ENCODE measurements at places on chromosomes 2 and 18.

GRCh38 chr2:61281321-61281720 lies 119.3 kb downstream of the C2orf74 start:
- no peak for DNase-seq

DNA sequence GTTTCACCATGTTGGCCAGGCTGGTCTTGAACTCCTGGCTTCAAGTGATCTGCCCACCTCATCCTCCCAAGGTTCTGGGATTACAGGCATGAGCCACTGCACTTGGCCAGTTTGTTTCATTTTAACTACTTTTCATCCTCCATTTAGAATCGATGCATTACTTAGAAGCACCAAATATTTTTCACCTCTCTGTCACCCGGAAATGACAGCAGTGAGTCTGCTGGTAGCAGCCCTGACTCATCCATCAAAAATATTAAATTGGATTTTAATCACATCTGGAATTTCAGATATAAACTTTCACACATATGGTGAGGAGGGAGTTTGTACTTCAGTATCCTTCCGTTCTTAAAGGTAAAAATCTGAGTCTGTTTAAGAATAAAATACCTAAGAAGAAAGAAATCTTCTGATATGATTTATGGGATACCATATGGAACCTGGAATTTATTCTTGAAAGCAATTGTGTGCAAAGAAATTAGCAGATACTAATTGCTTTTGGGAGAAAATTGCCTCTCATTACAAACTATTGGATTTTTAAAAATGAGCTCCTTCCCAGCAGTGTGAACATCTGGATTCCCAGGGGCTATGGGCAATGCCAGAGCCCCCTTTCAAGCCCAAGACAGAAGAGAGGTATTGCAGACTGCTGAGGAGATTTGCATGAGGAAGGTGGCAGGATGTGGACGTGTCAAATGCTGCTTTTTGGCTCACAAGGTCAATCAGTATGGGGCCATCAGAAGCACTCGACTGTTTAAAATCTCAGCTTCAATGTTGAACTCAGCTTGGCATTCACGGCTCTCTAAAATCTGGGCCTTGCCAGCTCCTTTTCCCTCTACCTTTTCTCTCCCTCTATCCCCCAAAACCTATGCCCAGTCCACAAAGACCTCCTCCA lies 279.5 kb upstream of the SIX2 start:
- DNase-seq: no peak

DNA sequence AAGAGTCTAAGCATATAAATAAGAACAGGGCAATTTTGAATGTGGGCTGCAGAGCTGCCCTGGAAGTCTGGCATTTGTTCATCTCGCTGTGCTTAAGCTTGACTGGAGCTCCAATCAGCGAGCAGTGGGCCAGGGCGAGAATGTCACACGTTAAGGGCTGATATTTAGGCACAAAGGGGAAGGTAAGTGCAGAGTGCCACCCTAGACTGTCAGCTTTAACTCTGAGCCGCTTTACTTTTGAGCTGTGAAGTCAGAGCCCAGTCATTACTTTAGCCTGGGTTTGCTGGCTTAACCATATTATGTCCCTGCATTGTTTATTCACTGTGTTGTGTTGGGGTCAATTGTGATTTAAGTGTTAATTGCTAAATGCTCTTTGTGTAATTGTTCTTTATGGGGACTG lies 236.1 kb upstream of the SIX3 start:
- peak; percentile 55 for DNase-seq

GRCh38 chr2:191341436-191341835 lies 96.2 kb downstream of the MYO1B start:
- no peak for DNase-seq

- no peak for DNase-seq
Observed at GRCh38 chr2:127400897-127401756, 13.4 kb upstream of the MAP3K2 start.

GRCh38 chr2:121089166-121089510 lies 195.9 kb downstream of the TFCP2L1 start:
- DNase-seq: no peak

DNA sequence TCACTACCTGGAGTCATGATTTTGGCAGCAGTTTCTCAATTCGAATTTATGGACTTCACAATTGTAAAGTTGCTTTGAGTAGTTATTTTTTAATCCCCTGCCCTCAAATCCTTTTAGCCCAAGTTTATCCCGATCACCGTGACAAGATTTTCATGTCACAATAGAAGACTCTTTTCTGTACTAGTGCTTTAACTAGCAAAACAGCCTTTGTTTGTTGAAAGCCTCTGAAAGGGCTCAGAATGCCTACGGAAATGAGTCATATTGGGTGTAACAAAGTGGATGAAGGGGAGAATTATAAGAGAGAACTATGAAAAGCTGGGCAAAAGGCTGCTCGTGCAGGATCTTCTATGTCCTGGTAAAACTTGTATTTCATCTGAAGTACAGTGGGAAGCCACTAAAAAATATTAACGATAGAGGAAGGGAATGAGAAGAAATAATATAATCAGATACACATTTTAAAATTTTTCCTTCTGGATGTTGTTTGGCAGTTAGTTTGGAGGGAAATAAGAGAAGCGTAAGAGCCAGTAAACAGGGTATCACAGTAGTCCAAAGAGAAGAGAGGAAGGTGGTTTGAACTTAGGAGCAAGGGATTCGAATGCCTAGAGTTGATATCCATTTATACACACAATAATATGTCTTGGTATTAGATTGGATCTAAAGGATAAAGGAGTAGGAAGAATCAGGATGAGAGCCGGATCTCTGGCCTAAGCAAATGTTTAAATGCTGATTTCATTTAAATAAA lies 114.9 kb downstream of the GALNT13 start:
- DNase-seq: no peak

DNA sequence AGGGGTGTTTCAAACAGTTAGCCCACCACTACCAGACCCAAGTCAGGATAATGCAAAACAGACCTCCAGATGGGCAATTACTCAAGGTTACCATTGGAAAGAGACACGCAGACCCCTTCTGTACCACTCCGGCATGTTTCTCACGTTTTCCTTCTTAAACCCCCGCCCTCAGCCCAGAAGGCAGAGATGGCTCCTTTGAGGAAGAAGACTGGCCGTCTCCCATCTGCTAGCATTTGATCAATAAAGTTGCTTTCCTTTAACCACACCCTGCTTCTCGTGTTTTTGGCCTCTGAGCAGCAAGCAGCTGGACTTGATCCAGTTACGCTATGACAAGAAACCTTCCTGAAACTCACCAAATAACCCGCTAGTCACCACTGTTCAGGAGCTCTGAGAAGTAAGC lies 1012.4 kb upstream of the GYPC start:
- DNase-seq: no peak

- no peak for DNase-seq
Observed at GRCh38 chr18:62767321-62767720, 52.0 kb downstream of the PHLPP1 start.

DNA sequence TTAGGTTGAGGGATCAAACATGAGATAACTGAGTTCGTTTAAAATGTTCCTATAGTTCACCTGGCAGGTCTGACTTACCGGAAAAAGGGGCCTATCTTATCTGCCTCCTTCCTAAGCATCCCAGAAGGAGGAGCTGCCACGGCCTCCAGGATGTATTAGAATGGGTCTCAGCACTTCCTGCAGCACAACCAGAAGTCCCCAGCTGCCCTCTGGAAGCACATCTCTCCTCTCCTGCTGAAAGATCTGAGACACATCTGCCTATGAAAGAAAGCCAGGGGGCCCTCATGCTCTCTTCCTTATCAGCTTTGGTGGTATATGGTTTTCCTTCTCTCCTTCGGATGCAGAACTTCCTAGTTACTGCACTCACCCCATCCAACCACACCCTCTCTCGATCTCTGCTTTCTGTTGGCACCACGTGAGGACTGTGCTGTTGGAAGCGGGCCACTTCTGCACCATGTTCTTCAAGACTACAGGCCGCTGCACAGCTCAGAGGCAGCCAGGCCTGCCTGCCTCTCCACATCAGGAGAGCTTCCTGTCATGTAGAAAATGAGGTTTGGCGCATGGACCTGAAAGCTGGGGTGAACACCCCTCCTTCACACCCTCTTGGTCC lies 6.5 kb downstream of the IGFBP5 start:
- no peak for DNase-seq

GRCh38 chr18:63216516-63217311 lies 102.9 kb downstream of the BCL2 start:
- no peak for DNase-seq

- DNase-seq: no peak
Observed at GRCh38 chr2:42827647-42828486, 35.5 kb upstream of the HAAO start.

- DNase-seq: no peak
Observed at GRCh38 chr2:82852787-82853186, 1606.3 kb downstream of the SUCLG1 start.

GRCh38 chr2:239409976-239410375 lies 9.2 kb upstream of the HDAC4 start:
- DNase-seq: no peak

- DNase-seq: no peak
Observed at GRCh38 chr2:217186152-217186551, 326.3 kb upstream of the TNP1 start.

DNA sequence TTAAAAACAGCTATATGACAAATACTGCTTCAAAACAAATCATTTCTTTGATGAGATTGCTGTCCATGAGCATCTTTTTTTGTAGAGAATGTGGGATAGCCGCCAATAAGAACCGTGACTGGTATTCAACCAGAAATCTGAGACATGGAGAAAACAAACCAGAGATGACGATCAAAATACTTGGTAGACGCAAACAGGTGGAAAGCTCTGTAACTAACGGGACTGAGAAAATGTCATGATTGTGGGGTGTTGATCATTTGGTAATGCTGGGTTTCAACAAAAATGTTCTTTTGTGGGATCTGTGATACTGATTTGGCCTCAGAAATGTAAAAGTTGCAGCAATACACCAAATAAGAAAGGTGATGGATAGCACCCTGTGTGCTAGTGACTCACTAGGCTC lies 364.8 kb downstream of the NYAP2 start:
- DNase-seq: no peak

GRCh38 chr2:99495115-99495860 lies 5.5 kb upstream of the REV1 start:
- no peak for DNase-seq

- DNase-seq: no peak
Observed at GRCh38 chr2:237359894-237360780, 53.8 kb downstream of the COL6A3 start.

GRCh38 chr18:1292167-1292566 lies 387.5 kb downstream of the ADCYAP1 start:
- no peak for DNase-seq

DNA sequence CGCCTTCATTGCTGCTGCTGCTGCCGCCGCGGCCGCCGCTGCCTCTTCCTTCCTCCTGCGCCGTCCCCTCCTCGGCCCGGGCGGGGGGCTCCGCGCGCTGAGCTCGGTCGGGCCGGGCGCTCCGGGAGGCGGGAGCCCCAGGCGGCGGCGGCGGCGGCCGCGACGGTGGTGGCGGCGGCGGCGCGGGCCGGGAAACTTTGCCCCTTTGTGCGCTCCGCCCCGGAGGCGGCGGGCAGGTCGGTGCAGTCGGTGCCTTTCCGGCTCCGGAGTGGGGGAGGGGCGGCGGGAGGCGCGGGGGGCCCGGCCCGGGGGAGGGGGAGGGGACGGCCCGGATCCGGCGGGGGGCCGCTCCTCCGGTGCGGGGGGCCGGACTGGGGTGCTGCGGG lies 205 bp downstream of the TET3 start:
- no peak for DNase-seq

GRCh38 chr18:2451556-2451955 lies 119.7 kb downstream of the METTL4 start:
- no peak for DNase-seq

DNA sequence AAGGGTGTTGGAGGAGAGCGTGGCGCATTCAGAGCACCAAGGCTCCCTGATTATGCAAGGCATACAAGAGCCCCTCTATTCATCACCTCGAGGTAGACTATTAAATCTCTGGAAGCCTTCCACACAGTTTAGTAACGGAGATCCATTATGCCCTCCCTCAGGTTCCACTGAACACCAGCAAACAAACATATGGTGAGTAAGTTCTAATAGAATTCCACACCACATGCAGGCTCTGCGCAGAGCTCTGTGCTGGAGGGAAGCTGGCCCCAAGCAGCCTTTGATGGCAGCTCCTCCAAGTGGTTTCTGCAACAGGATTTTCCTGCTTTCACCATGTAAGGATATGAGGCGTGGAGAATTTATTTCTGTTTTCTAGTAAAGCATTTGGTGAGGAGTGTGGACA lies 238.6 kb downstream of the C1D start:
- DNase-seq: no peak

- DNase-seq: no peak
Observed at GRCh38 chr18:62745089-62745751, 29.9 kb downstream of the PHLPP1 start.

DNA sequence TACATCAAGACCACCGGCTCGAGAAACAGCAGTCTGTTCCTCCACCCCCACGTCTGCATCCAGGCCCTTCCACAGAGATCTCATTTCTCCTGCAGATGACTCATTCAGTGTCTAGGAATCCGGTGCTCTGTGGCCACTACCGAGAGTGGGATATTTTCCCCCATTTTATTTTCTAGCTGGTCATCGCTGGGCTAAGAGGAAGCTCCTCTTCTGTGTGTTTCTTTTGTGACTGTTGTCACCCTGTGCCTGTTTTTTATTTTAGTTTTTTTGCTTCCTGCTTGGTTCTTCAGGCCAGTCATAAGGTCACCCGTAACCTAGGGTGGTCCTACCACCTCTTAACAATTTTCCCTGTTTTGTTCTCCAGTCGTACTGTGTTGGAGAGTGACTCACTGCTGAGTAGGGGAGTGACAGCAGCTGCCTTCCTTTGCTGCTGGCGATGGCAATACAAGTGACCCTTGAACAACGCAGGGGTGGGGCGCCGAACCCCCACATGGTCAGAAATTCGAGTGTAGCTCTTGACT lies 6.7 kb downstream of the RAMP1 start:
- DNase-seq: no peak

GRCh38 chr2:97957432-97958183 lies 38.1 kb downstream of the TMEM131 start:
- DNase-seq: no peak

All from NCI-H1436 treated with DMSO at 0.1 percent for 48 hours (cell line).